ENCODE measurements at places on chromosomes 7 and 10.

GRCh38 chr10:8438603-8439002, 384.1 kb downstream of the GATA3 start:
- no peak for DNase-seq

GRCh38 chr7:17535776-17536175, 237.3 kb downstream of the AHR start:
- no peak for DNase-seq

DNA sequence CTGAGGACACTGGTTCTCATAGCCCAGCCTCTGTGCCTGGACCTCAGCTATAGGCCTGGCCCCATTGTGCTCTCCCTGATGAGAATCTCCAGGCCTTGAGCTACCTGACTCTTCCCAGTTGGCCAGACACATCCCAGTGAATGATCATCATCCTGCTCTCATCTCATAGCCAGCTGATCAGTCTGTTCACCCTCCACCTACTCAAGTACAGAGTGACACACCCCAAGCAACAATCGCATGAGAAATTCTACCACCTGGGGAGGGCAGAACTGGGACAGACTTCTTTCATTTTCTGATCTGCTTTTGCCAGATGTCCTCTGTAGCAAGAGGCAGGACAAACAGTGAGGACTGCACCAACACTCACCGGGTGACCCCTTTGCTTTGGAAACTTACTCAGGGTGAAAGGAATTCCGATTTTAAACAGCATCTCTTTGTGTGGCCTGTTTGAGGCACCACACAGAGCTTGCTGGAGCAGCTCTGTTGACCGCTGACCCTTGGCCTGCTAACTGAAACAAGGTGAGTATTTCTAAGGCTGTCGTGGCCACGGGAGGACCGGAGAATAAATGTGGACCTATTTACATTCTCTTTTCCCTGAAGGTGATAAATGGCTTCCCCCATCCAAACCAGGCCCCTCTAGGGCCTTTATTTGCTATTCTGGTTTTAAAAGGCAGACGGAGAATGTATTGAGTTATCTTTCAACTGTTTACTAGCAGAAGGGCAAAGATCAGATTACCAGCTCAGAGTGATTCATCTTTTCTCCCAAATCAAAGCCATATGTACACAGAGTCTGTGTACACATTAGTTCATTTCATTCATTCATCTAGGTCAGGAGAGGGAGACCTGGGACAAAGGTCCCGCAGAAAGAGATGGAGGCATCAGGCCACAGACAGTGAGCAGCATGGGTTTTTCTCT, 181.4 kb upstream of the TNS3 start:
- DNase-seq: peak; percentile 80

DNA sequence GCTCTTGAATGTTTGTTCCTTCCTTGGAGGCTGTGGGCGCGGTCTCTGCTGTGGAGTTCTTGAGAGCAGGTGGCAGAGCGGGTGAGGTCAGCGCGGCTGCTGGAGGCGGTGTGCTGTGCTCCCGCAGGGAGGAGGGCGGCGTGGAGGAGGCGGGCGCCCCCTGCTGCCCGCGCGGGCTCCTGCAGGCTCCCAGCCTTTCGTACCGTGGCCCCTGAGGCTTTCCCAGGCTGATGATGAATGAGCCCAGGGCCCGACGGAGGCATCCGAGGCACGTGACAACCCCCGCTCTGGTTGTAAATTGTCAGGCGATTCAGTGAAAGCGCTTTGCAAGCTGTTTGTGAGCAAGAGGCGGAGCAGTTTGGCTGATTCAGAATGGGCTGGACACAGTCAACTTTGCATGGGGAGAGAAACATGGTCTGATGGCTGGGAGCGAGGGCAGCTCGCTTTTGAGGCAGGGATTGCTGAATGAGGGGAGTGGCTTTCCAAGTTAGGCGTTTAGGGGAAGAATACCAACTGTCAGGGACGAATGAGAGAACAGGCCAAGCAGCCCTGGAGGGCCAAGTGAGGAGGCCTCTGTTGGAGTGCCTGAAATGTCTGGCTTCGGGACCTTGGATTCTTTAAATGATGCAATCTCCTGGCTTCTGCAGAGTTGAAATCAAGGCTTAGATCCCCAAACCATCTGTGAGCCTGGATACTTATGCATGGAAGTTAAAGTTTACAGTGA, 46.6 kb downstream of the CDHR3 start:
- DNase-seq: peak; percentile 91

DNA sequence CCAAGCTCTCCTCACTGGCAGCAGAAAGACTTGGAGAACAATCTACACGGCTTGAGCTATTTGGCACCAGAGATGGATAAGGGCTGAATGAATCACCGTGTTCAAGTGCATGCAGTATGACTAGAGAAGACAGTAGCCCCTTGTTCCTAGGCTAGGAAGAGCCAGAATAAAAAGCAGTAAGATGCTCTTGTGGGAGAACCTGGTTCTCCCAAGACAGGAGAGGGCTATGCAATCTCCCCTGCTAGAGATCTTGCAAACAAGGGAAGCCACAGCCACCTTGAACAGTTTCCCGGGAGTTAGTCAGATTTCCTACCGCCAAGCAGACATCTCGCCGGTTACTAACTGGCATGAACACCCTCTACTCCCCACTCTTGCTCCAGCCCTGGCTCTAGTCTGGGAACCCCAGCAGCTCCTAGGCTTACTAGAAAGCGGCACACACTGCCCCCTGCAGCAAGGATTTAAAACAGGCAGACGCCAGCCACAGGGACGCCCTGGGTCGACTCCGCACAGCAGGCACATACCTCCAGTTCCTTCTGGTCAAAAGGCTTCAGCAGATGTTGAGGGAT, 107.3 kb downstream of the SMURF1 start:
- peak; percentile 68 for DNase-seq

DNA sequence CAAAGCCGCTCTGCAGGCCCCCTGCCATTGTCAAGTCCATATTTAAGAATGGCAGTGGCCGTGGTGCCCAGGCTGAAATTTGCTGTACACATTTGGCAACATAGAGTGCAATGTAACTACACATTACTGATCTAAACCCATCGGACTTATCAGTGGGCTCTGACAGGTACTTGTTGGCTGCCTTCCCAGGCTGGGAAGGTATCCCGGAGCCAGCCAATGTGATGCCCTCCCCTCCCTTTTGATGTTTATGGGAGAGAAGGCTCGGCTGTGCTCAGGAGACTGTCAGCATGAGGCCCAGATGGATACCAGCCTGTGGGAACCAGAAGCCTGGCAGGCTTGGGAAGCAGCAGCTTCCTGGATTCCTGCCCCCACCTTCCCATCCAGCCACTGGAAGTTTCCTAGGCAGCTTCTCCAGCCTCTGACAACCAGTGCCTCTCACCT, 146.1 kb upstream of the TCF7L2 start:
- DNase-seq: no peak

DNA sequence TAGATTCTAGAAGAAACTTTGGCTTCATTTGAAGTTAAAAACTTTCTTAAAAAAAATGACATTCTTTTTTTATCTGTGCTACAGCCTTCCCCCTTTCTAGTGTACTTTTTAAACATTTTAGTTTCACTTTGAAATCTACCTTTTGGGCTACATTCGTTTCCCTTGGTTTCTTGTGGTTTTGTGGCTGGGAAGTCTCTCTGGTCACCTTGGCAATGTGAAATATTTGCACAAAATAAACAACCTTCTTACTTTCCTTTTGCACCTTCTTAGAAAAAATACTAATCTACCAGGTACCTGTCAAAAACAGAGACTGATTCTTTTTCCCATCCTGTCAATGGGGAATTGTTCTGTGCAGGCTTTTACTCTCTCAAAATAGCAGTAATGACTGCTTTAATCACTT, 350.2 kb downstream of the GATA3 start:
- DNase-seq: no peak

DNA sequence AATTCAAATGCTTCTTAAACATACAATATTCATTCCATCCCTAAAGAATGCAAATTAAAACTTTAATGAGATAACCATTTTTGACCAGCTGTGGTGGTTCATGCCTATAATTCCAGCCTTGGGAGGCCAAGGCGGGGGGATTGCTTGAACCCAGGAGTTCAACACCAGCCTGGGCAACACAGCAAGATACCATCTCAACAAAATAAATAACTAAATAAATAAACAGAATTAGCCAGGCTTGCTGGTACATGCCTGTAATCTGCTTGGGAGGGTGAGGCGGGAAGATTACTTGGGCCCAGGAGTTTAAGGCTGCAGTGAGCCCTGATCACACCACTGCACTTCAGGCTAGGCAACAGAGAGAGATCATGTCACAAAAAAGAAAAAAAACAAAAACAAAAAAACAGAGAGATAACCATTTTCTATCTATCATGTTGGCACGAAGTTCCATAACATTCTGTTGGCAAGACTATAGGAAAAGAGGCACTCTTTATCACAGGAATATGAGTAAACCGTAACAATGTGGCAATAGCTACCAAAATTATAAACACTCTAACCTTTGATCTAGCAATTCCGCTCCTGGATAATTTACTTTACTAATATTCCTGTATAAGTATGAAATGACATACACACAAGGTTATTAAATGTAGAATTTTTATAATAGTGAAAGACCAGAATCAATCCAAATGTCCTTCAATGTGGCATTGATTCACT, 52.2 kb downstream of the ATAD1 start:
- no peak for DNase-seq

DNA sequence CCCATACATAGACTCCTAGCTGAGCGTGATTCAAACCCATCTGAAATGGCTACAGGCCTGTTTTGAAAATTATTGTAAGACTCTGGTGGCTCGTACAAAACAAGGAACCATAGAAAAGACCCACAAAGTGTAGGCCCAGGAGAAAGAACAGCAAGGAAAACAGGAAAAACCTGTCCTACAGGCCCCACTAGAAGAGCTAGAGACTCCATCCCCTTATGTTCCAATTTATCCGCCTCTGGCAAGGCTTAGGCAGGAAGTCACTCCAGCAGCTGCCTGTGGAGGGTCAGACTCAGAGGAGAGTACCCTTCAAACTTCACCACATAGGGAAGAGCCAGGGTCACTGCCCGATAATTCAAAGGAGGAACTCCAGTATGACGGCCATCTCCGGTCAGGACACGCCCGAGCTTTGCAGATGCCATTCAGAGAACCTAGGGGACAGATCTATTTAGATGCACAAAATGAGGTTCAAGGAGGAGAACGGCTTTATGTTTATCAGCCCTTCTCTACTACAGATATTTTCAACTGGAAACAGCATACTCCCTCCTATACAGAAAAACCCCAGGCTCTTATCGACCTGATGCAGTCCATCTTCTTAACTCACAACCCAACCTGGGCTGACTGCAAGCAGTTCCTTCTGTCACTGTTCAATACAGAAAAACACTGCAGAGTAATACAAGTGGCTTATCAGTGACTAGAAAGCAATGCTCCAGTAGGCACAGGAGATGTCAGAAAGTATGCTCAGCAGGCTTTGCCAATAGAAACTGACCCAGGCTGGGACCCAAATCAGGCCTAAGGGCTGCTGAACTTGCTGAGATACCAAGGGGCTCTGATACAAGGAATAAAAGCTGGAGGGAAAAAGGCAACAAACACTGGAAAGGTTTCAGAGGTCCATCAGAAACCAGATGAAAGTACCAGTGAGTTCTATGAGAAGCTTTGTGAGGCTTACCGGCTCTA, 8.6 kb upstream of the ZNF33B start:
- no peak for DNase-seq

DNA sequence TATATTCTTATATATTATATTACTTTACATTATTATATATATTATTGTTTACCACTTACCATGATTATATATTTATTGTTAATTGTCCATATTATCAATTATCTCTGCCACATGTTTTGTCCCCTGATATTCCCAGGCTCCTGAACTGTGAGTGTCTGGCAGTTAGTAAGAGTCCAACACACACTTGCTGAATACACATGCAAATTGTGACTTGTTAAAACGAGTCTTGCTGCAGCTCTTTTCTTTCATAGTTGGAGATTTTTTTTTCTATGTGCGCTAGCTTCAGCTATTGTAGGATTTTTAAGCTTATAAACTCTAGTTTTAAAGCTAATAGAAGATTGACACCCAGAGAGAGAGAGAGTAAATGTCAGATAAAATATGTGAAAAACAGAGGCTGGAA, 207.8 kb upstream of the FAM3C start:
- no peak for DNase-seq

GRCh38 chr10:97408496-97408992, 7.4 kb upstream of the RRP12 start:
- no peak for DNase-seq

DNA sequence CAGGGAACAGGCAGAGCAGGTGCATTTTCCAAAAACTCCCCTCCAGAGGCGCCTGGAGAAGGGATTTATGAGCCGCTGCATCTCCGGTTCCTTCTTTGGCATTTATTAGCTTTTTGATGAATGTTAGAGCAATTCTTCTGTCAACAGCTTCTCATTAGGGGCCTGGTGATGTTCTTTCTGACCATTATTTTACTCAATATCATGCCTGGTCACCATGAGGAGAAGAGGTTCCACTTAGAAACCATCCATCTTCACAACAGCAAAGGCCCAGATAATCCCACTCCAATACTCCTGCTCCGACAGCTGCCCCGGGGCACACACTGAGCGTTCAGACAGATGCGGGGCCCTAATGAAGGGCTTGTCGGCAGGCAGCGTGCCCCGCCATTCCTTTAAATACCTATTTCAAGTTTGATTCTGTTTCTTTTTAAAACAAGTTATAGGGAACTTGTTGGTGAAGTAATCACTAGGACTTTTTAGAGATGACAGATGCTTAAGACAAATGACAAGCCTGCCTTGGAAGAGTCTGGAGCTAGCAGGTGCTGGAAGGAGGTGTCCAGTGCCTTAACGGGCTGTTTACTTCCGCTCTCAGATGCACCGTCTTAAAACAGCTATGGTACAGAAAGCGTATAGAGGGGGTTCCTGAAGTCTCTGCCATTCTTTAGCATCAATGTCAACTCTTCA, 31.7 kb downstream of the ECHDC3 start:
- DNase-seq: no peak

- DNase-seq: no peak
Measured at GRCh38 chr7:128036226-128036940, 5.1 kb upstream of the LRRC4 start.

- no peak for DNase-seq
Measured at GRCh38 chr7:81175275-81175940, 256.6 kb upstream of the SEMA3C start.
